ENCODE measurements at places on chromosomes 2 and 18. TPM values are rescaled to one million over a fixed set of nuclear protein-coding genes. Genes with fewer than 3 reads are reported as not detected.

DNA sequence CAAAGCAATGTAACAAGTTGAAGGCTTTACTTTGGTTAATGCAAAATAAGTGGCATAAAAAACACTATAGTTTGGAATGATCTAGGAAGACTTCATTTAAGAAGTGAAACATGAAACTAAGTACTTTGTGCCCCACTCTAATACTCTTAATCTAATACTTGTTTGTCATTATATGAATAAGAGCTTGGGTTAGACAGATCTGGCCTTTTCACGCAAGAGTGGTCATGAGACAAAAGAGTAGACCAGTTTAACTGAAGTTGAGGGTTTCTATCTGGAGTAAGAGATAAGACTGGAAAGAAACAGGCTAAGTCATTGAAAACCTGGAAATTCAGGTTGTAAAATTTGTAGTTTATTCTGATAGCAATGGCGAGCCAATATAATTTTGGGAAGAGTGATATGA lies 2.8 kb downstream of the SLC30A6 start:
- DNase-seq, result no peak

DNA sequence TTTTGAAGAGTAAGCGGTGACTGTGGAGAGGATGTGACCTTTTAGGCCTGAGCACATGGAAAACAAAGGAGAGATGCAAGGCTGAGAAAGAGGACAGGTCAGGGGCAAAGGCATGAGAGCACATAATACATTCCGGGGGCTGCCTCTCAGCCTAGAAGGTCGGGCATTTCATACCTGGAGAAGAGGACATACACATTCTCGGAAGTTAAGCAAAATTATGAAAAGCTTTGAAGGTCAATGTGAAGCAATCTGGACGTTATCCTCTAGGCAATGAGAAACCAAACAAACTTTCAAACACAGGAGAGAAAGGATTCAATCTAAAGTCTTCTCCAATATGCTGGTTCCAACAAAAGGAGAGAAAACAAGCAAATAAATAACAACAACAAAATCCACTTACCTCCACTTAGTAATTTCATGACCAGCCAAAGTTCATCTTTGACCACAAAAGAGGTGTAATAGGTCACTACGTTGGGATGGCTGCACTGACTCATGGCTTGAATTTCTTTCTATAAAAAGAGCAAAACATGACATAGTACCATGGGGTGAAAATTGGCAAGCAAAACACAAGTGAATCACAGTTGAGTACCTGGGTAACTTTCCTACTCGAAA lies 80.4 kb downstream of the STK39 start:
- no peak for DNase-seq

DNA sequence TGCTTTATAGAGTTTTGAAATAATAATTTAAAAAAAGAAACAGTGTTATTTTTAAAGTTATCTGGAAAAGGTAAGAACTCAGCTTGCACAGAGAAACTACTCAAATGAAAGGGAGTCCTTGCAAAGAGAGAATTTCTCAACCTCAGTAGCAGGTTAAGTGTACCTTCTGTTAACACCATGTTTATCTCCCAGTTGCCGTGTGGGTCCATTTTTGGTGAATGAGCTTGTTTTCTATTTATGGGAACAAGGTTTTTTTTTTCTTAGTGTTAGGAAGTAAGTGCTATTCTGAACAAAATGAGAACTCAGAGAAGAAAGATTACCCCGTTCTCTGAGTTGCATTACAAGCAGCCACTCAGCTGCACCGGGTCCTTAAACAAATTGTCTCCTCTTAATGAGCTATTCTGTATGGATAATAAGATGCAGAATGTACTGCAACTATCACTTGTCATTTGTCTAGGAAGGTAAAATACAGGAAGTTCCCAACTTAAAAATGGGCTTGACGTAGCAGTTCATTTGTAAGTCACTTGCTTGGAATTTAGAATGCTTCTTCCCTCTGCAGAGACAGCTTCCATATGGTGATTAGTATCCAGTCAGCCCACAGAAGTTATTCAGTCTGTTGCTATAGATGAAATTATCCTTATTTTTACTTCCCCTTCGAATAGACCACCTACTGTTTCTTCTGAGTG lies 74.9 kb downstream of the LTBP1 start:
- DNase-seq, result no peak

- DNase-seq, result no peak
These were observed 137.7 kb downstream of the THNSL2 start for GRCh38 chr2:88307817-88308216.

The MEMO1 gene
- 43.5 TPM for total RNA-seq

The DSG1 gene
- total RNA-seq, result not detected
